Dermis microvascular lymphatic vessel endothelial cell (primary cell): ENCODE measurements at places on chromosomes 2 and 18. TPM values are rescaled to one million over a fixed set of nuclear protein-coding genes. Genes with fewer than 3 reads are reported as not detected.

DNA sequence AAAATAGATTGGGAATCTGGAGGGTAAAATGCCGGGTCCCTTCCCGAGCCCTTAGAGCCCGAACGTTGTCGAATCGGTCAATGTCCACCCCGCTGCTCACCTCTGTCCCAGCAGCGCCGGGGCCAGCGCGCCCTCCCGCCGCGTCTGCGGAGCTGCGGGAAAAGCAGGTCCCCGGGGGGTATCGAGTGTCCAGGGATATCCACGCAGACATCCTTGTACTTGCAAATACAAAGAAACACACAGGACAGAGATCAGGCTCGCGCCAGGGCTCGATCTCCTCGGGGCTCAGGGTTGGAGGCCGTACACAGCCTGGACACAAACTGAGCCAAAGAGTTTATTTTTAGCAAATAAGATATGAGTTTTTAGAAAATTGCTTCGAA, 2.3 kb upstream of the GATA6 start:
- DNase-seq: no peak

DNA sequence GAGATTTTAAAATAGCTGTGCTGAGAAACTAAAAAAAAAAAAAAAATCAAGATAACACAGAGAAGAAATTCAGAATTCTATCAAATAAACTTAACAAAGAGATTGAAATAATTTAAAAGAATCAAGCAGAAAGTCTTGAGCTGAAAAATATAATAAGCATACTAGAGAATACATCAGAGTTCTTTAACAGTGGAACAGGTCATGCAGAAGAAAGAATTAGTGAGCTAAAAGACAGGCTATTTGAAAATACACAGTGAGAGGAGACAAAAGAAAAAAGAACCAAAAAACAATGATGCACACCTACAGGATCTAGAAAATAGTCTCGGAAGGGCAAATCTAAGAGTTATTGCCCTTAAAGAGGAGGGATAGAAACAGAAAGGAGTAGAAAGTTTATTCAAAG, 548.1 kb downstream of the ADCYAP1 start:
- no peak for DNase-seq

- DNase-seq: no peak
Observed at GRCh38 chr2:127071901-127072328, 35.0 kb downstream of the BIN1 start.

Gene LIMS3
- total RNA-seq: 7.8 and 17.2 TPM in 2 replicates

- DNase-seq: no peak
Observed at GRCh38 chr2:224009605-224010315, 29.3 kb downstream of the SERPINE2 start.

Gene ATRAID
- total RNA-seq: 103 and 105 TPM in 2 replicates

DNA sequence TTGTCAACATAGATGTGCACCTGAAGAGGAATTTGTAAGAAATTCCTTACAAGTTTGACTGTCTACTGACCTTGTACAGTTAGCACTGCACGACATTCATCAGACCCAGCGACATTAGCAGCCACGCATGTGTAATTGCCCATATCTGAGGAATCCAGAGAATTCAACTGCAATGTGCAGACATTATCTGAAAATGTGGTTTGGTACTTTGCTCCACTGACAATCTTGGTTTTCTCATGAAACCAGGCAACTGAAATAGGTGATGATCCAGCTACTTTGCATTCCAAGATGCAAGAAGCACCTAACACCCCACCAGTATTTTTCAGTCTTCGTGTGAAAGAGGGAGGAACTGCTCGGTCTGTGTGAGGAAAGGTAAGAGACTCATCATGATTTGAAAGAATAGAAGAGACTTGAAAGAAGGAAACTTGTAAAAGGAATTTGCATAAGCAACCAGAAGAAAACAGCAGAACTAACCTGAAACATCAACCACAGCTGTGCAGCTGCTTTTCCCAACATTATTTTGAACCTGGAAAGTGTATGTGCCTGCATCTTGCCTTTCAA, 83.4 kb downstream of the TTN start:
- DNase-seq: no peak

- no peak for DNase-seq
Observed at GRCh38 chr18:57154191-57154830, 7.4 kb downstream of the BOD1L2 start.

Gene ZAP70
- total RNA-seq: 0.13 TPM in 2 replicates

Gene TMEM198
- total RNA-seq: not detected in 2 replicates

GRCh38 chr2:162234620-162235462, 8.4 kb downstream of the FAP start:
- no peak for DNase-seq

Gene PLCD4
- total RNA-seq: 0.76 and 1.4 TPM in 2 replicates

GRCh38 chr2:240310645-240311044, 124.8 kb upstream of the GPC1 start:
- DNase-seq: no peak

DNA sequence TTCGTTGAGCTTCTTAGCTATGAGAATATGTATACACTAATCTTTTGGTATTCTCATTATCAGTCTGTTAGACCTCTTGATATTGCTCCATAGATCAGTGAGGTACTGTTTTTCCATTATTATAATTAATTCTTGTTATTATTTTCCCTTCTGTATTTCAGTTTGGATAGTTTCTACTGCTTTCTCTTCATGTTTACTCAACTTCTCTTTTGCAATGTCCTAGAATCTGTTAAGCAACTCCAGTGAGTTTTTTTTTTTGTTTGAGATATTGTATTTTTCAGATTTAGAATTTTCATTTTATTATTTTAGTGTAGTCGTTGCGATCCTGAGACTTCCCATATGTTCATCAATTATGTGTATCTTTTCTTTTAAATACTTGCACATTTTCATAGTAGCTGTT, 260.8 kb downstream of the SETBP1 start:
- DNase-seq: no peak

DNA sequence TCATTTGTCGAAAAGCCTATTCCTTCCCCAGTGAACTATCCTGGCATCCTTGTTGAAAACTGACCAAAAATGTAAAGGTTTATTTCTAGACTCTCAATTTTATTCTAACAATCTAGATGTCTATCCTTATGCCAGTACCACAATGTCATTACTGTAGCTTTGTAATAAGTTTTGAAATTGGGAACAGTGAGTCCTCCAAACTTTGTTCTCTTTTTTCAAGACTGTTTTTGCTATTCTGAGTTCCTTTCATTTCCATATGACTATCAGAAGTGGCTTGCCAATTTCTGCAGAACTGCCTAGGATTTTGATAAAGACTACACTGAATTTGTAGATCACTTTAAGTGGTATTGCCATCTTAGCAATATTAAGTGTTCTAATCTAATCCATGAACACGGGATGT, 9.7 kb downstream of the STARD7 start:
- no peak for DNase-seq

GRCh38 chr18:78641689-78642231, 337.9 kb upstream of the SALL3 start:
- DNase-seq: no peak

- DNase-seq: peak; percentile 62
Observed at GRCh38 chr18:3059272-3059671, 46.3 kb upstream of the LPIN2 start.

GRCh38 chr2:85183076-85183475, 49.9 kb downstream of the TCF7L1 start:
- no peak for DNase-seq

Gene KCNG2
- 0.26 and 2.4 TPM in 2 replicates for total RNA-seq

Gene GNLY
- not detected in 2 replicates for total RNA-seq

Gene PRADC1
- 20.4 and 23.6 TPM in 2 replicates for total RNA-seq

DNA sequence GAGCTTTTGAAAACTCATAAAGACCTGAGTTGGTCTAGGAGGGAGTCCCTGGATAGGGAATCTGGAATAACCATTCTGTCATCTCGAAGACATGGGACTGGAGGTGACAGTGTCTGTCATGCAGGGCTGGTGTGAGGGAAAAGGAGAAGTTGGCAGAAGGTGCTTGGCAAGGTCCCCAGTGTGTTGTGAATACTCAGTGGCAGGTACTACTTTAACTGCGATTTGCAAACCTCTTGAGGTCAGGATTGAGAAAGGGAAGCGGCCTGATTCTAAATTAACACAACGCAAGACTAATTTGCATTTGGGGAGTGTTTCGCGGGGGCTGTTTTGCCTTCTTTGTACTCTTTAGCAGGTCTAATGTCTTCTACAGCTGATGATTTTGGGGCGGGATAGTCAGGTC, 77.0 kb upstream of the TMEM200C start:
- DNase-seq: no peak

- no peak for DNase-seq
Observed at GRCh38 chr2:147636886-147637285, 207.9 kb upstream of the ACVR2A start.

DNA sequence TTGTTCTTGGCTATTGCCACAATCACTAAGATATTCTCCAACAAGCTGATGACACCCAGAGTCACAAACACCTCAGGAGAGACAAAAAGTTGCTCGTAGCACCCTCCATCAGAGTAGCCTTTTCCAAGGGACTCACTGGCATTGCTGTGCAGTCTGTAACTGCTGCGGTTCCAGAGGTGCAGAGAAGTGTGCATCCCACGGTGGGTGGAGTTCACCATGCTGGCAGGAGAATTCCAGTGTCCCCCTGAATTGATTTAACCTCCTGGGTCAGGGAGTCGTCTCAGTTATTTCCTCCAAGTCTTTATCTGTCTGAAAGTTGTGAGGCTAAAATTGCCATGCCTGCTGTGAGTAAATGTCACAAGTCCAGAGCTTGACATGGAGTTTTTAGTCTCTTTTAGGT, 443 bp downstream of the MC4R start:
- no peak for DNase-seq

- no peak for DNase-seq
Observed at GRCh38 chr2:136217996-136218395, 100.0 kb upstream of the CXCR4 start.

DNA sequence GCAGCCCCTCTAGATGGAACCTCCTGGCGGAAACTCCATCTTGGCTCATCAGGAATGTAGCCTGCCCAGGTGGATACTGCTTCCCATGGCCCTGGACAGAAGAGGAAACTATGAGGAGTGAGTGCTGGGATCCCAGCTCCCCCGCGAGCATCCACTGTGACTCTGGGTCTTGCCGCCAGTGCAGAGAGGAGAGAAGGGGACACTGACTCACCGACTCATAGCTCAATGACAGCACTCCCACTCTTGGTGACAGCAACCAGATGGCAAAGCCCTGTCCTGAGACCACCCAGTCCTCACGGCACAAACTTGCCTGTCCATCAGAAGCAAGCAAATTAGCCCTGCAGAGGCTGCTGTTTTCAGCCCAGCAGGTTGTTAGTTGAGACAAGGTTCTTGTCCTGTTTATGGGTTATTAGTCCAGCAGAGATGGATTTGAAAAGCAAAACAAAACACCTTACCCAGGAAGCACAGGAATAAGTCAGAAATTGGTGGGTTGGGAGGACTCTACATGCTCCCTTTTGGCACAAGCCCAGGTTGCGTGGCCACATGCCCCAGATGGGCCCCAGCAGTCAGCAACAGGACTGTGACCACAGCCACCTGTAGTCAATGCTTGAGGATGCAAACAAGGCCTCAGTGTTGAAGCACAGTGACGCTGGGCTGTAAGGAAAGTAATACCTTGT, 111.5 kb upstream of the GLI2 start:
- no peak for DNase-seq

DNA sequence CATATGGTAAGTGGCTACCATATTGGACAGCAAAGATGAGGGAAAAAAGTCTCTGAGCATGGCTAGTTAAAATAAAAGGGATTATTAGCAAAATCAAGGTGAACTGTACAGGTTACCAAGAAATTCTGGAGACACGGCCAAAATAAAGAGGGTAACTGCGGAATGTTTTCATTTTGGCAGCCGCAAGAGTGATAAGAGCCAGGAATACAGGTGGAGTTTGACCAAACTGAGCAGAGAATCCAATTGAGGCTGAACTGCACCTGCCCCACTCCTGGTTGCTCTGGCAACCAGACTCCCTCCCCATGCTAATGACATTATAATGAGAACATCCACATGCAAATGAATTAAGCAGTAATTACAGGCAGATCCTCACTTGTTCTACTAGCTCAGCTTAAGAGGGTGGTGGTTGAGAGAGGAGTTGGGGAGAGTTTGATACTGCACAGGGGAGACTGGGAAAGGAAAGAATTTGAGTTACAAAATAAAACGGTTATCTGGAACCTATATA, 18.8 kb upstream of the EPHA4 start:
- DNase-seq: no peak

Gene GREB1
- 0.26 and 0.38 TPM in 2 replicates for total RNA-seq

GRCh38 chr2:176814740-176815367, 397.7 kb upstream of the HNRNPA3 start:
- DNase-seq: peak; percentile 56

- peak; percentile 35 for DNase-seq
Observed at GRCh38 chr2:129923265-129924091, 56.0 kb upstream of the RAB6C start.

DNA sequence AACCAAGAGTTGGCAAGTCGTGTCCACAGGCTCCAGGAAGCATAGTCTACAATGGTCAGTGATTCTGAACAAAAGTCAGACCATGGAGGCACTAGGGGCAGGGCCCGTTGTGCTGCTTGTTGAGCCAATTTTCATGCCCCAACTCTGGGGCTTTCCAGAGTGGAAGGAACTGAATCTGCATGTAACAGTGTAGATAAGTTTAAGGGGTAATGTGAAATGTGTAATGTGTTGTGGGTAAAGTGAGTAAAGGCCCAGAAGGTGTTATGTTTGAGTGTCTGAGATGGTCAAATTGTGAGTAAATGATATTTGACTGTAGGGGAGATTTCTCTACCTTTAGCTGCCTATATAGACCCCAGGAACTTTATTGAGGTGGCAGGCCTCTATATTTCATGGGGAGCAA, 1336.5 kb upstream of the SLC39A10 start:
- no peak for DNase-seq

Gene ENOSF1
- 19.3 and 20.7 TPM in 2 replicates for total RNA-seq

Gene INPP4A
- total RNA-seq: 21.8 and 40.0 TPM in 2 replicates

DNA sequence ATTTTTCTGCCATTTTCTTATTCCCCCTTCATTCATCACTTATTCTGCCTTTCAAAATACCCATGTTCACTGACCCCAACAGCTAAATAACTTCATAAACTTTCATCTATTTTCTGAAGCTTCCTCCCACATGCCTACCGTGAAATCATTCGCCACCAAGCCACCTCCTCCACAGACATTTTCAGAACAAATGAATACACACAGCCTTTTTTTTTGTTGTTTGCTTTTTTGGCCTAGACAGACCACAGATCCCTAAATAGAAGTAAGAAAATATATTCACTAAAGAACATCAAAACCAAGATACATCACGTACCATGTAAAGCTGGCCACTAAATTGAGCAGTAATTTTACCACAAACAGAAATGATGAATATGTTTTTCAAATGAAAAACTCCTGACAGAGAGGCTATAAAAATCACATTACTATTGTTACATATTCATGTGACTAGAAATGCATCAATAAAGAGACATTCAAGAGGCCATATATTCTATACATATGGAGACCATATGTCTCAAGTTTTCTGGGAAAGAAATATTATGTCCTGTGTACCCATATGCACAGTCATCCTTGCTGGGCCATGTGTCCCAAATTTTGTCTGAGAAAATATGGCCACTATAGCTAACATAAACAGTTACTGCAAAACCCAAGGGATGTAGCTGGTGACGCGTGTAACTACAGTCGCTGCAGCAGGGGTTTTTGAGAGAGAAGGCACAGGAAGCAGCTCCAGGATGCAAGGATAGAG, 200.3 kb downstream of the FBXO15 start:
- DNase-seq: no peak

DNA sequence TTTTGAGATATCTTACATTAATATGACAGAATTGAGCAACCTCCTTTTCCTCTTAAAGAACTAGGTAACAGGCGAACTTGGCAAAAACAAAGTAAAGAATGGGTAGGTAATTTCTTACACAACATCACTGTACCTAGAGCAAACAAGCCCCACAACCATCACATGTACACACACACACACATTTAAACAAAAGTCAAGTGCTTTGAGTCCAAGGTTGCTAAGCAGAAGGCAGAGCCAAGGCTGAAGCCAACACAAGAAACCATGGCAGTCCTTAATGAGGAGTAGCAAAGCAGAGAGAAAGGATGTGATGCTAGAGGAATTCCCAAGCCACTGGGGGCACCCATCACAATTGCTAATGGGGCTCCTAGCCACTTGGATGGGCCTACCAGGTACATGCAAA, 164.1 kb downstream of the PAX3 start:
- DNase-seq: no peak
